ENCODE measurements at places on chromosomes 2 and 18.

DNA sequence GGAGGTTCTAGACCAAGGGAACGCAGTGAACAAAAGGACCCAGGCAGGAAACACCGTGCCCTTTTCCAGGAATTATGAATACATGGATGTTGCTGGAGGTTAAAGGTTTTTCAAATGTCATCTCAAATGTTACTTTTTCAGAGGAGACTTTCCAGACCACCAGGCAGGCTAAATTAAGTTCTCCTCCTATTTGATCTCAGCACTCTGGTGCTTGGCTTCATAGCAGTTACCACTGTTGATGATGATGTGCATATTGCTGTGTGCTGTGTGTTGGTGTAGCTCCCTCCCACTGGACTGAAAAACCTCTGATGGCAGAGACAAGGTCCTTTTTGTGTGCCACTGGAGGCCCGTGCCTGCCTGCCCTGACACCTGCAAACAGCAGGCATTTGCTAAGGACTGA, 137.3 kb upstream of the PTPRM start:
- DNase-seq: no peak

DNA sequence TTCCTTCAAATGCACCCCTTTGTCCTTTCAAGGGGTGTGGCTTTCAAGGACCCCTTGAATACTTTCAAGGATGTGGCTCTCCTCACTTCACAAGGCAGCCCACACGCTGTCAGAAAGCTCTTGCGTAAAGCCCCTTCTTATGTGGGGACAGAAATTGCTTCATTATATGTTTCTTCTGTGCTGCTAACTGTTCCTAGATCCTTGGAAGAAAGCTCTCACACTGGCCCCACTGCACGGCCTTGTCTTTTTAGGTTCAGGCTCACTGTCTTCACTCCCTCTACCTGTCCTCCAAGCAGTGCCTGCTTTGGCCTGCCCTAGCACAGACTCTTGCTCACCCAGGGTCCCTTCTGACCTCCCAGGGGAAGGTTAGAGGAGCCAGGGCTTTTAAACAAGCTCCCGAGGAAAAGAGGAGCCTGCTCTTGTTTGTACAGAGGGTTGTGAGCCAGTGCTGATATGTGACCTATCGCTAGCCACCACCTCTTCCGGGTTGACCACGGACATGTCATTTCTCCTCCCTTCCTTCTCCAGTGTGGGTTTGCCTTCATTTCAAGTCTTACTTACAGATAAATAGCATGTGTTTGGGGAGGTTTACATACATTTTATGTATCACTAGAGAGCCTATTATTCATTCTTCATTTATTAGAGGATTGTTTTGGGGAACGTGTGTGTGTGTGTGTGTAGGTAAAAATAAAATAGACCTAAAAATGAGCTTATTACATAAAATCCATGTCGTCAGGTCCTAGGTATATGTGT, 94.7 kb downstream of the RTN4 start:
- no peak for DNase-seq

DNA sequence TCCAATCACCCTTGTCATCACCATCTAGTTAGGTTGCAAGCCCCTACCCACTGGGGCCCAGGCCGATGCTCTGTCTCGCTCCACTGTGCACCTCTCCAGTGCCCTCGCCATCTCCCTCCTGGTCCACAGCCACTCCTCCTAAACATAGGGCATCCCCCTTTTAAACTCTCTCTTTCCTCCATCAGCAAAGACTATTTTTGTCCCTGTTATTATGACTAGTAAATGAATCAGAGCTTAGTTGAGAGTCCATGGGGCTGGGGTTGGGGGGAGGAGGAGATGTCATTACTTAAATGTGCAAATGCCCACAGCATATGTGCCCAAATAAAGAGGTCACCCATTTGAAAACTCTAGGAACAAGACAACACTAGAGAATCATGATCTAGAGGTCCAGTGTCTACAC, 167.4 kb downstream of the TRABD2A start:
- no peak for DNase-seq

DNA sequence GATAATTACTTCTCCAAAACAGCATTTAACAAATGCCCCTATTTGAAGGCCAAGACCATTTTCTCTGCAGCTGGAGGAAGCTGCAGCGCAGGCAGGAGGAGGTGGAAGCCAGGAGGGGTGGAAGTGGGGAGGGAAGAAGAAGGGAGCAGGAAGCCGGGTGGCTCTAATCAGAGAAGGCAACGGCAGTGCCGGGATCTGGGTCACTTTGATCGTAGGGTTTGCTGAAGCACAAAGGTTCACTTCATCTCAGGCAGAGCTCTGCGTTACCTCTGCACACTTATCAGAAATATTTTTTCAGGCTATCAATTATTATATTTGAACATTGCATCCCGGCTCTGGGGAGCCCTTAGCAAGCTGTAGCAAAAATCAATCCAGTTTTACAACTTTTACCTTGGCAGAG, 315.8 kb upstream of the POU3F3 start:
- DNase-seq: no peak

GRCh38 chr2:190443778-190444481, 35.8 kb downstream of the MFSD6 start:
- DNase-seq: no peak

- DNase-seq: no peak
Measured at GRCh38 chr2:126638746-126639145, 17.2 kb upstream of the GYPC start.

- DNase-seq: peak; percentile 76
Measured at GRCh38 chr2:168939918-168940317, 38.8 kb downstream of the G6PC2 start.

DNA sequence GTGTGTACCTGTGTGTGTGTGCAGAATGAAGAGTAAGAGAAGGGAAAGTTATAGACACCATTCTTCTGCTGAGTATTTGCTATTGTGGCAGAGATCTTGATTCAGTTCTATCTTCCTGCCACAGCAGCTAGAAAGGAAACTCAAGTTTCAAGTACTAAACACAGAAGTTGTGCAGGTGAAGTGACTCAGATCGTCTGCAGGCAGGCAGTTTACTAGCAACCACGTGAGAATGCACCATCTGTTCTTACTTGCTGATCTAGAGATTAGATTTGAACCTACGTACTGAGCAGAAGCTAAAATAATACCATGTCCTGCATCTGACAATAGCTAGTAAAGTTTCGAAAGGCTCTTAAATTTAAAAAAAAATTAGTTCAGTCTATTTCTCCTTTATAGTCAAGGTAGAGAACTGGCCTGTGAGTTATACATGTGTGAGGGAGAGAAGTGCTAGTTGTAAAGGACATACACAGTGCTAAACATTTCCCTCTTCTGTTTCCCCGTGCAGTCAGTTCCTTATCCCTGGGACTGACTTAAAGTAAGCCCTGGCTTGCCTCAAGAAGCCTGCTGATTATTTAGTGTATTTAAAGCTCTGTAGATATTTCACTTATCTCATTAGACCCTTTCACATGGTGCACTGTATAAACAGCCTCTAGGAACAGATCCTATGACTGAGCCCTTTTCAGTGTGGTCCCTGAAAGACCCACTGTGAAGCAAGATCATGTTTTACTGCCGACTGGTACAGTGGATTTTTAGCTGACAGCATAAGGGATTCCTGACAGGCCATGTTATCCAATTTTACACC, 45.0 kb downstream of the SLC38A11 start:
- DNase-seq: peak; percentile 87

- DNase-seq: no peak
Measured at GRCh38 chr2:178018141-178018540, 54.4 kb downstream of the PDE11A start.

DNA sequence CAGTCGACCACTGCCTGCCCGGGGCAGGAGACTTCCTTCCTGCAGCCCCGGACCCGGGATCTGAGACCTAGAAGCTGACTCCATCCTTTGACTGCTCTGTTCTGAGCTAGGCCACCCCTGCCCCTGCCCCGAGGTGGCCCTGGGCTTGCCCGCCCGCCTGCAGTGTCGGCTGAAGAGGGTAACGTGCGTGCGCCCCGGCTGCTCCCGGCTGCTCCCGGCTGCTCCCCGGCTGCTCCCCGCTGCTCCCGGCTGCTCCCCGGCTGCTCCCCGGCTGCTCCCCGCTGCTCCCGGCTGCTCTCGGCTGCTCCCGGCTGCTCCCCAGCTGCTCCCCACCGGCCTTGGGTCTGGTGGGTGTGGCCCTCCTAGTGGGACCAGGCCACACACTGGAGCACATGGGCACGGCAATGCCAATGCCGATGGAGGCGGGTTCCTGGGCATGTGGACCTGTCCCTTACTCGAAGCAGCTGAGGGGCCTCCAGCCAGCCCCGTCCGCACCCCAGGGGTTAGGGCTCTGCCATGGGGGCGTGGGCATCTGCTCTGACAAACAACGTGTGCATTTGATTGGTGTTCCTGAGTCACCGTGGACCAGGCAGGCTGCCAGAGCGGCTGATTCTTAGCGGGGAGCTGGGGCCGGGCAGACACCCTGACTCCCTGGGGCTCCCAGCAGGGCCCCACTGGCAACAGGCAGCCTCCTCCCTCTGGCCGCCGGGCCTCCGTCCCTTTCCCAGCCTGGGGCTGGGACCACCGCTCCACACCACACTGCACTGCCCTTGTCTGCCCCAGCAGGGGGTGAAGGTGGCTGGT, 2.0 kb upstream of the GAL3ST2 start:
- no peak for DNase-seq

DNA sequence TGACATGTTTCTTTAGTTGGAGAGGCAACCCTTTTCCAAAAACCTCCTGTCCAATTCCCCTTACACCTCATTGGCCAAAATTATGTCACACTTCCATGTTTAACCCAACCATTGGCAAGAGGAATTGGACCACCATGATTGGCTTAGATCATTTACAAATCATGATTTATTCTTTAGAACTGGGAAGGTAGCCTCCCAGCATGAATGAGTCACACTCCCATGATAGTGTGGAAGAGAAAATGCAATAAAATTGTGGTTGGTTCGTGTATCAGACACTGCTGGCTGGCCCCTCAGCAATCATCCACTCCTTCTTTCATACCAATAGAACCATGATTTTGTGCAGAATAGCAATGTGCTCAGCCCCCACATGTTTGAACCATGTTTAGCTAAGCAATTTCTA, 156.6 kb upstream of the ACVR2A start:
- DNase-seq: no peak

- DNase-seq: no peak
Measured at GRCh38 chr2:28352104-28352503, 40.6 kb upstream of the FOSL2 start.

DNA sequence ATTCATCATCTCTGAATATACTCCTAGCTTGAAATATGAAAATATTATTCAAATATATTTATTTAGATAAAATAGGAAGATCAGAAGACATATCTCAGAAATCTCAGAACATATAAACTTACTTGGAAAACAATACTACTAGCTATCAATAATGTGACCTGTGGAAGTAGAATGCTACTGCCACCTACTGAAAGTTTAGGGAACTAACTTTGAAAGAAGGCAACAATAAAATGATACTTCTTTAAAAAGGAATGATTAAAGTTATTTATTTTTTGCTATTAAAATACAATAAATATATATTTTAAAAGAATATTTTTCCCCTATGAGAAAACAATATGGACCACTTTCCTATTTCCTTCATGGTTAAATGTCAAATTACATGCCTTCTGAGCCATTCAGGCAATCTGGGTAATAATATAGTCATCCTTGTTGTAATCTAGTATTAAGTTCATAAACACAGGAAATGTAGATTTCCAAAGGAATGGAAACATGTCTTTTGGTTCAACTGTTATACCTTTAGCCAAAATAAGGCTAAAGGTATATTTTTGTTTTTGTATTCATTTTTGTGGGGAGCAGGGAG, 26.0 kb downstream of the ACADL start:
- peak; percentile 24 for DNase-seq

GRCh38 chr2:220935789-220936321, 636.2 kb downstream of the EPHA4 start:
- DNase-seq: peak; percentile 86
